ENCODE measurements at places on chromosomes 13 and 19. TPM values are rescaled to one million over a fixed set of nuclear protein-coding genes. Genes with fewer than 3 reads are reported as not detected.

GRCh38 chr19:6610934-6611852 lies 20.2 kb upstream of the CD70 start:
- no peaks in the 10 kb centered on the region for H3K27me3 ChIP-seq
- H3K27ac ChIP-seq = peak overlapping the region; percentile 27
- H3K36me3 ChIP-seq = no peaks in the 10 kb centered on the region
- no peak for DNase-seq
- no peak overlapping the region for H3K4me3 ChIP-seq

- H3K36me3 ChIP-seq = peaks cover 16% of the 10 kb centered on the region
- no peak overlapping the region for H3K27ac ChIP-seq
- no peaks in the 10 kb centered on the region for H3K27me3 ChIP-seq
- peak overlapping the region; percentile 19 for H3K4me3 ChIP-seq
- no peaks in the 10 kb centered on the region for H3K4me1 ChIP-seq
Measured at GRCh38 chr13:49258089-49258796, 10.5 kb downstream of the CDADC1 start.

ACP5 gene
- total RNA-seq = 43.6 TPM

LACC1 gene
- total RNA-seq = 2.5 TPM

LILRA1 gene
- total RNA-seq = not detected

GRCh38 chr19:57099199-57099661 lies 20.6 kb upstream of the USP29 start:
- no peak for DNase-seq
- H3K36me3 ChIP-seq = no peaks in the 10 kb centered on the region
- no peaks in the 10 kb centered on the region for H3K27me3 ChIP-seq
- no peak overlapping the region for H3K4me3 ChIP-seq
- no peak overlapping the region for H3K27ac ChIP-seq
- no peaks in the 10 kb centered on the region for H3K4me1 ChIP-seq

F2RL3 gene
- total RNA-seq = 0.74 TPM

DACH1 gene
- total RNA-seq = not detected

GRCh38 chr19:56085571-56086275 lies 35.4 kb downstream of the ZNF787 start:
- no peak overlapping the region for H3K4me3 ChIP-seq
- H3K27me3 ChIP-seq = no peaks in the 10 kb centered on the region
- no peak overlapping the region for H3K27ac ChIP-seq
- peaks cover 5% of the 10 kb centered on the region for H3K4me1 ChIP-seq
- no peak for DNase-seq
- H3K36me3 ChIP-seq = peaks cover 15% of the 10 kb centered on the region

DNA sequence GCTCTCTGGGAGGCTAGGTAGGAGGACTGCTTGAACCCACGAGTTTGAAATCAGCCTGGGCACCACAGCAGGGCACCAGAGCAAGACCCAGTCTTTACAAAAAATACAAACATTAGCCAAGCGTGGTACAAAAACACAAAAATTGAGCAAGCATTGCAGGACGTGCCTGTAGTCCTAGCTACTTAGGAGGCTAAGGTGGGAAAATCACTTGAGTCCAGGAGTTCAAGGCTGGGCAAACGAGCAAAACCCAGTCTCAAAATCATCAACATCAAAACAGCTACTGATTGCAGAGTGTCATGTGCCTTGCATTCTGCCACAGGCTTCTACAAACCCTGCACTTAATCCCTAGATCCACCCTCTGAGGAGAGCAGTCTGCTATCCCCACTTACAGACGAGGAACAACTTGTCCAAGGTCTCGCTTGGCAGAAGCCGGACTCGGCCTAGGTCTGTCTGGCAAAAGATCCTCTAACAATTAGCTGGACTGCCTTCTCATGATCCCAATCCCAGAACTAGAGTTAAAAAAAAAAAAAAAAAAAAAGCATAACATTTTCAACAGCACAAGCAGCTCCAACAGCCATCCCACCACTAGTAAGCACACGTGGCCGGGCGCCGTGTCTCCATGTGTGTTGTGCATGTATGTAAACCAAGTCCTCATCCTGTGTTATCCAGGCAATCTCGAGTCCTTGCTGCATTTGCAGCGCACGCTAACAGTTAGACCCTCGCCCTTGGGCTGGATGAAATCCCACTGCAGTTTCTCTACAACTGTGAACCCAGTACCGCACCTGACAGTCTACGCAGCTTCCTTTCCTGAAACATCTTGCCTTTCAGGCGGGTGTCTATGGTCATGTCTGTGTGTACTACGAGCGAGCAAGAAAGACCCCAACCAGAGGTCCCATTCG lies 2.0 kb downstream of the PPP6R1 start:
- no peaks in the 10 kb centered on the region for H3K27me3 ChIP-seq
- H3K4me1 ChIP-seq = peaks cover 19% of the 10 kb centered on the region
- no peak for DNase-seq
- H3K4me3 ChIP-seq = peak overlapping the region; percentile 100

CGB5 gene
- not detected for total RNA-seq

PET100 gene
- total RNA-seq = 156 TPM

DNA sequence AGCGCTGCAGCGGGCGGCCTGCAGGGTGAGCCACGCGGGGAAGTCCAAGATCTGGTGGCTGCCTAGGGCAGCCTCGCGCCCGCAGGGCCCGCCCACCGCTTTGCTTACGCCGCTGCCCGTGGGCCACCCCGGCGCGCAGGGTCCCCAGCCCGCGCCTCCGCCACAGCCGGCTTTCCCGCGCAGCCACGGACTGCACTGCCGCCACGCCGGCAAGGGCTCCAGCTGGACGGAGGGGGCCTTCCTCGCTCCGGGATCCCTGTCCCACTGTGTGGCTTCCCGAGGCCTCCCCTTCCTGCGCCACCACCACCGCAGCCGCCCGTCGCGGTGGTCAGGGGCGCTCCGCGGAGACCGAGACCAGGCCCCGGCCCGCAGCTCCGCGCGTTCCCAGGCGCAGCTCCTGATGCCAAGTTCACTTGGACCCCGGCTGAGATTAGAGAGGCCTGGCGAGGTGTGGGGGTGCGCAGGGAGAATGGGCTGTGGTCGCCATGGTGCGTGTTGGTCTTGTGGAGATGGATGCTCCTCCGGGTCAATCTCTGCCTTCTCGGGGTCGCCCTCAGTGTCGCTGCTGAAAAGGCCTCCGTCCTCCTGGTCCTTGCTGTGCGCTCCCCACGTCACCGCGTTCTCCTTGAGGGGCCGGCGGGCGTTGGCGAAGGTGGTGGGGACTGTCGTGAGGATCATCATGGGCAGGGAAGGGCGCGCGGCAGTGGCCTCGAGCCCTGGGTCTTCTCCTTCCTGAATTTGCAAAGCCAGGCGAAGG lies 17.9 kb upstream of the RNF17 start:
- no peak for DNase-seq
- H3K4me1 ChIP-seq = no peaks in the 10 kb centered on the region

FGF21 gene
- total RNA-seq = not detected

ZNF573 gene
- total RNA-seq = 2.2 TPM

GRCh38 chr13:33106656-33107360 lies 90.6 kb downstream of the KL start:
- no peaks in the 10 kb centered on the region for H3K36me3 ChIP-seq
- H3K4me1 ChIP-seq = peaks cover 60% of the 10 kb centered on the region
- H3K27ac ChIP-seq = peak overlapping the region; percentile 61
- no peaks in the 10 kb centered on the region for H3K27me3 ChIP-seq
- DNase-seq = no peak

HIPK4 gene
- 0.13 TPM for total RNA-seq

MAST1 gene
- total RNA-seq = 0.44 TPM

DNA sequence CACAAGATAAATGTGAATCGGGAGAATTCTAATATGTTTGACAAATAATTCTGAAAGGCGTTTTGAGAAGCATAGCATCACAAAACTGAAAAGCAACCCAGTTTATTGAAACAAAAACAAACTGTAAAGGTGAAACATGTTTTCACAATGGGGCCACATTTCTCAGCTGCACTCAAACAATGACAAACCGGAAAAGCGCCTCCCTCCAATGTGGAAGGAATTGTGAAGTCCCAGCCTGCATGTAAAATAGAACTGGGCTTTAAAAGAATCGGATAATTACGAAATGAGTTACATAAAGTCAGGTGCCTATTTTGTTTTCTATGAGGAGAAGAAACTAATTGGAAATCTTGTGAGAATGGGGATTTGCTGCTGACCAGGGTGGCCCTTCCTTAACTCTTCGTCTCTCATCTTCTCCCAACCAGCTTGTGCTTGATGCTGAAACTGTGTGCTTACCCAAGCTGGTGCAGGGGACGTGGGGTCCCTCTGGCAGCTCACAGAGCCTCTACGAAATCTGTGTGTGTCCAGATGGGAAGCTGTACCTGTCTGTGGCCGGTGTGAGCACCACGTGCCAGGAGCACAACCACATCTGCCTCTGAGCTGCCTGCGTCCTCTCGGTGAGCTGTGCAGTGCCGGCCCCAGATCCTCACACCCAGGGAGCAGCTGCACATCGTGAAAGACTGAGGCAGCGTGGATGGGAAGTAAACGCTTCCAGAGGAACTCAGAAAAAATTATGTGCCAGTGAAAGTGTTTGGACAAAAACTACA lies 109.4 kb downstream of the SACS start:
- peaks cover 26% of the 10 kb centered on the region for H3K4me1 ChIP-seq
- H3K27ac ChIP-seq = no peak overlapping the region
- H3K36me3 ChIP-seq = no peaks in the 10 kb centered on the region
- H3K27me3 ChIP-seq = no peaks in the 10 kb centered on the region

GRCh38 chr19:11693505-11694499 lies 44.9 kb downstream of the ZNF823 start:
- DNase-seq = no peak
- H3K4me3 ChIP-seq = peak overlapping the region; percentile 74
- H3K36me3 ChIP-seq = no peaks in the 10 kb centered on the region
- H3K27ac ChIP-seq = no peak overlapping the region
- H3K27me3 ChIP-seq = no peaks in the 10 kb centered on the region

- H3K4me1 ChIP-seq = no peaks in the 10 kb centered on the region
- H3K36me3 ChIP-seq = no peaks in the 10 kb centered on the region
- no peak within 1 kb of the TSS for H3K27ac ChIP-seq
- no peak for DNase-seq
- no peak within 1 kb of the TSS for H3K4me3 ChIP-seq
Measured at GRCh38 chr19:41218615-41219507, at the start of gene AXL. AXL (plus strand) TSS chr19:41219223; CDS start chr19:41219393, 170 bp downstream.

DNA sequence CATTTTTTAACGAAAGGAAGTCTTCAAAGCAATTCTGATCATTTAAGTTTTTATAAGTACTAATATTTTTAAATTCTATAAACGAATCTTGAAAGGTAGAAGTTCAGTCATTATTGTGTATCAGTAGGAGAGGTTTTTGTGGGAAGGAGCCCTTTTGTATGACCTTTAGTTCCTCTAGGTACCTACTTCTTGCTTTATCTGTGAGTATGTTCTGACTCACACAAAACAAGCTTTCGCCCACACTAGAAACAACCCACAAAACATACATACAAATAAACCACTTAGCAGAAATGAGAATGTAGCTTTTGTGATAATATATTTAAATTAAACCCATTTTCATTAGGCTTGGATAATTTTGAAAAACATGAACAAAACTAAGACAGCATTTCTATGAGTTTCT lies 27.8 kb downstream of the ERCC5 start:
- peaks cover 8% of the 10 kb centered on the region for H3K36me3 ChIP-seq
- no peaks in the 10 kb centered on the region for H3K4me1 ChIP-seq
- H3K4me3 ChIP-seq = no peak overlapping the region
- no peak for DNase-seq
- H3K27me3 ChIP-seq = no peaks in the 10 kb centered on the region

- DNase-seq = no peak
- H3K4me3 ChIP-seq = no peak overlapping the region
- no peak overlapping the region for H3K27ac ChIP-seq
Measured at GRCh38 chr13:23279321-23279720, 98.5 kb downstream of the SGCG start.

DNA sequence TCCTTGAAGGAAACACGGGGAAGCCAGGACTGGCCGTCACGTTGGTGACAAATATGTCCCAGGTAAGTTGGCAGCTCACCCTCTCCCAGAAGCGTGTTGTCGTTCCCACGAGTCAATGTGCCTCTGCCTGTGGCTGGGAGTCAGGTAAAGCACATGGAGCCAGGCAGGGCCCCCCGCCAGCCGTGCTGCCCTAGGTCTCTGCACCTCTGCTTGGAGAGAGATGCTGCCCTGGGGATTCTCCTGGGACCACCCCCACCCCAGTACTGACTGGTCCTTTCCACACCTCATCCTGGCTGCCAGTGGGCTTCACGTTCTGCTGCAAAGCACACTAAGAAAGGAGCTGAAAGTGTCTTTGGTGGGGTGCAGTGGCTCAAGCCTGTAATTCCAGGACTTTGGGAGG lies 9.9 kb downstream of the ZNF114 start:
- no peak overlapping the region for H3K27ac ChIP-seq
- H3K27me3 ChIP-seq = no peaks in the 10 kb centered on the region
- DNase-seq = no peak
- H3K4me3 ChIP-seq = no peak overlapping the region
- H3K36me3 ChIP-seq = no peaks in the 10 kb centered on the region
- no peaks in the 10 kb centered on the region for H3K4me1 ChIP-seq

C2CD4C gene
- total RNA-seq = not detected

VSIG10L gene
- 0.64 TPM for total RNA-seq

- no peak overlapping the region for H3K27ac ChIP-seq
- H3K4me1 ChIP-seq = peaks cover 9% of the 10 kb centered on the region
- DNase-seq = no peak
- no peak overlapping the region for H3K4me3 ChIP-seq
- no peaks in the 10 kb centered on the region for H3K36me3 ChIP-seq
- no peaks in the 10 kb centered on the region for H3K27me3 ChIP-seq
Measured at GRCh38 chr13:32902874-32903273, 113.3 kb upstream of the KL start.

DNA sequence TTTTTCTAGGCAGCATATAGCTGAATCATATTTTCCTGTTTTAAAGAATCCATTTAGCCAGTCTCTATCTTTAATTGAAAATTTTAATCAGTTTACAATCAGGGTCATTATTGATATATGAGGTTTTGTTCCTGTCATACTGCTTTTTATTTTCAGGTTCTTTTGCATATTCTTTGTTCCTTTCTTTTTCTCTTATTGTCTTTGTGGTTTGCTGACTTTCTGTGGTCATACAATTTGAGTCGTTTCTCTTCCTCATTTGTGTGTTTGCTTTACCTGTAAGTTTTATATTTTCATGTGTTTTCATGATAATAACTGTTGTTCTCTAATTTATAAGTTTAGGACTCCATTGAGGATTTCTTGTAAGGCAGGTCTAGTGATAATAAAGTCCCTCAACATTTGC lies 812.6 kb downstream of the DACH1 start:
- H3K36me3 ChIP-seq = no peaks in the 10 kb centered on the region
- no peak overlapping the region for H3K4me3 ChIP-seq
- H3K27me3 ChIP-seq = no peaks in the 10 kb centered on the region
- H3K4me1 ChIP-seq = peaks cover 10% of the 10 kb centered on the region
- no peak for DNase-seq

GRCh38 chr19:10552510-10553053 lies 8.9 kb downstream of the ATG4D start:
- H3K4me3 ChIP-seq = no peak overlapping the region
- H3K27ac ChIP-seq = peak overlapping the region; percentile 65
- no peak for DNase-seq
- no peaks in the 10 kb centered on the region for H3K27me3 ChIP-seq

GRCh38 chr13:102347490-102347889 lies 54.4 kb downstream of the FGF14 start:
- H3K27ac ChIP-seq = no peak overlapping the region
- no peaks in the 10 kb centered on the region for H3K36me3 ChIP-seq
- H3K4me3 ChIP-seq = no peak overlapping the region
- no peaks in the 10 kb centered on the region for H3K4me1 ChIP-seq
- no peak for DNase-seq
